ENCODE measurements at places on chromosomes 2 and 18.

GRCh38 chr2:1051075-1051474, 100.4 kb downstream of the SNTG2 start:
- DNase-seq = peak; percentile 63

GRCh38 chr2:196638765-196639164, 750 bp upstream of the CCDC150 start:
- no peak for DNase-seq

DNA sequence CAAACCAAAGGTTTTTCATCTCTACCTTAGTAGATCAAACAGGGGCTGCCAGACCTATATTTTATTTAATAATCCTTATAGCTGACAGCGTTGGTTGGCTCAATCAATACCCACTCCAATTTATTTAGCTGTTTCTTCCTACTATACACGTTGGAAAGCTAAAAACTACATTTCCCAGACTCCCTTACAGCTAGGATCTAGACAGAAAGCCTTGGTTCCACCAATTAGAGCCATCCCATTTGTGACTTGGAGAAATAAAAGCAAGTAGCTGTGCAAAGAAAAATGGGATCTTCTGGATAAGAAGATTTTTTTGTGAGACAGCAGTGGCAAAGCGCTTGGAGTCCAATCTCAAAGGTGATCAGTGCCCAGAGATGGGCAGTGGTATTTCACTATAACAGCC, 331.3 kb upstream of the MEIS1 start:
- no peak for DNase-seq

DNA sequence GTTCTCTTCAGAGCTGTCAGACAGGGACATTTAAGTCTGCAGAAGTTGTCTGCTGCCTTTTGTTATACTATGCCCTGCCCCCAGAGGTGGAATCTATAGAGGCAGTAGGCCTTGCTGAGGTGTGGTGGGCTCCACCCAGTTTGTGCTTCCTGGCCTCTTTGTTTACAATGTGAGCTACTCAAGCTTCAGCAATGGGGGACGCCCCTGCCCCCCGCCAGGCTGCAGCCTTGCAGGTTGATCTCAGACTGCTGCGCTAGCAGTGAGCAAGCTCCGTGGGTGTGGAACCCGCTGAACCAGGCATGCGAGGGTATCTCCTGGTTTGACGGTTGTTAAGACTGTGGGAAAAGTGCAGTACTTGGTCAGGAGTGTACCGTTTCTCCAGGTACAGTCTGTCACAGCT, 24.0 kb upstream of the PAIP2B start:
- no peak for DNase-seq

DNA sequence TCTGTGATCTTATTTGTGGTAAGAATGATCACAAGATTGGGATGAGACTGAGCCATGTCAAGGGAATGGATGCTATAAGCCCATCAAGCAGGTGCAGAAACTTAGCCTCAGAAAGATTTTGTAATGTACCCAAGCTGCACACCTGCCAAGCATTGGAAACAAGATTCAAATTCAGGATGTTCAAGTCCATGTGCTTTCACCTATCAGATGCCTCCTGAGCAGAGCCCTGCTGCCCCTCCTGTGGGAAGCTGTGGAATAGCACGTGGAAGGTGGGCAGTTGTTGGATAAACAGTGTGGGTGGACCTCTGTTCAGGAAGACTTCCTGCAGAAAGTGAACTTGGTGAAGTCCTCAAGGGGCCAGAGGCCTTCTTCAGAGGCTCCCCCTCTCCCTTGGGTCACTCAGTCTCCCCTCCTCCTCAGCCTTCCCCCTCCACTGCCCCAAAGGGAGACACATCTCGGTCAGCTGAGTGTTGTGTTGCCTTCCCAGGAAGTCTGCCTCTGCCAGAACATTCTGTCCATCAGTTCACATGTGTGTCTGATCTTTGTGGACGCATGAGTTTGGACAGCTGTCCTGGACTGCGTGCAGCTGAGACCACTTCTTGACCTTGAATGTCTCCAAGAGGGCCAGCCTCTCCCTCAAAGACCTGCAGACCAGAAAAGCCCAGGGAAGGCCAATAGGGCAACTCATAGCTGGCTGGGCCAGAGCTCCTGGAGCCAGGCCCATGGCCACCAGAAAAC, 186.1 kb downstream of the INHBB start:
- no peak for DNase-seq

- DNase-seq = peak; percentile 81
These were observed 15.0 kb upstream of the DSG1 start for GRCh38 chr18:31302991-31303390.

DNA sequence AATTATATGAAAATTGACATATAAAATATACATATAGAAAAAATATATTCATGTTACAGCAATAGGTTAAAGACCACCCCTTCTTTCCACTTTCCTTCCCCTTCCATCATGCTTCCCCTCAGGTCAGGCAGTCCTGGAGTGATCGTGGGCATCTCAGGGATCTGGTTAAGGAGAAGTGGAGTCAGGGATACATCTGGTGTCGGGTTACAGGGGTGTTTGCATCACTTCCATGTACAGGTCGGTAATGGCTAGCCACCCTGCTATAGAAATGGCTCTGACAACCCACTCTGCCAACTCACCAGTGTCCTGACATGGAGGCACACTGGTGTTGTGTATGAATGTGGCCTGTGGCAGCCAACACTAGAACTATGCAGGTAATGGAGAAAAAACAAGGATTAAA, 36.3 kb upstream of the LGALSL start:
- DNase-seq = no peak

DNA sequence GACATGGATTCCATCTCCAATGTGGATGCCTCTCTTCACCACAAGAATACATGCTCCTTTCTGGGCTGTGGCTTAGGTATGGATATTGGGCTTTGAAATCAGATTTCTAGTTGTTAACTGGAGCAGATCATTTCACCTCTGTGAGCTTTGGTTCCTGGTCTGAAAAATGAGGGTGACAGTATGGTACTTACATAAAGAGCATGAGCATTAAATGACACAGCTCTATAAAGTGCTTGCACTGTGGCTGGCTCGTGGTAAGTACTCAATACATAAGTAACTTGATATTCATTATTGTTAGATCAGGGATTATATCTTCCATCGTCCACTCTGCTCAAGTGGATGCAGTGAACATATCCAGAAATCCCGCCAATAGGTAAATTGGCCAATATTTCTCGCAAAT, 33.4 kb downstream of the ARHGAP25 start:
- DNase-seq = no peak

DNA sequence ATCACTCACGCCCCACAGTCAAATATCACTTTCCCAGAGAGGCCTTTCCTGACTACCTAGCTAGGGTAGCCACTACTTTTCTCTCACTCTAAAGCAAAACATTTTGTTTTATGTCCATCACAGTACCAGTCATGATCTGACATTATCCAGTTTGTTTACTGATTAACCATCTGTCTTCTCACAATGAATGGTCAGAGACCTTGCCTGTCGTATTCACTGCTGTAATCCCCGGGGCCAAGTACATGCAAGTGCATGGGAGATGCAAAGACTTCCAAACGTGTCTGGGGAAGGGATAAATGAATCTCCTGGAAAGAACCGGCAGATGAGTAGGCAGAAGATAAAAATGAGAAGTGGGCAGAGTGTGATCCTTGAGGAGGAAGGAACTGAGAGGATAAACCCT, 39.7 kb downstream of the THUMPD2 start:
- peak; percentile 40 for DNase-seq

Measured in kidney tubule cell (primary cell).